ENCODE measurements at places on chromosomes 12 and 14. TPM values are rescaled to one million over a fixed set of nuclear protein-coding genes. Genes with fewer than 3 reads are reported as not detected.

GRCh38 chr14:36130186-36130585, 46.3 kb downstream of the PTCSC3 start:
- DNase-seq, result no peak
- H3K4me1 ChIP-seq, result no peaks in the 10 kb centered on the region
- no peak overlapping the region for H3K27ac ChIP-seq
- H3K27me3 ChIP-seq, result no peaks in the 10 kb centered on the region
- no peak overlapping the region for H3K4me3 ChIP-seq

DNA sequence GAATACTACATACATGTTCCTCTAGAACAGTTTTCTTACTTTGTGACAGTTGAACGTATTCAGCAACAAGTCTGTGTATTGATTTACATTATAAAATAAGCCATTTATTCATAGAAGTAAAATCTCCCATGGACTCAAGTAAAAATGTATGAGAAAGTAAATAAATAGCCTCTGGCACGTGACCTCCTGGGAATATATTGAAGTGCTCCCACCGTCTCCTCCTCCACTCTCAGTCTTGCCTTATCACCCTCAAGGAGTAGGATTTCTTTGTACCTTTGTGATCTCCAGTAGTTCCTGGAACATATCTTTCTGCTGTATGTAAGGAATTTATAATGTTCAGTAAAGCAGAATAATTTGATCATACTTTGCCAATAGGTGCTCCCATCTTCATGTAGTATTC, 90.9 kb downstream of the DIP2B start:
- no peak overlapping the region for H3K27ac ChIP-seq
- H3K4me3 ChIP-seq, result no peak overlapping the region
- no peaks in the 10 kb centered on the region for H3K36me3 ChIP-seq
- peaks cover 6% of the 10 kb centered on the region for H3K4me1 ChIP-seq
- no peak for DNase-seq

DNA sequence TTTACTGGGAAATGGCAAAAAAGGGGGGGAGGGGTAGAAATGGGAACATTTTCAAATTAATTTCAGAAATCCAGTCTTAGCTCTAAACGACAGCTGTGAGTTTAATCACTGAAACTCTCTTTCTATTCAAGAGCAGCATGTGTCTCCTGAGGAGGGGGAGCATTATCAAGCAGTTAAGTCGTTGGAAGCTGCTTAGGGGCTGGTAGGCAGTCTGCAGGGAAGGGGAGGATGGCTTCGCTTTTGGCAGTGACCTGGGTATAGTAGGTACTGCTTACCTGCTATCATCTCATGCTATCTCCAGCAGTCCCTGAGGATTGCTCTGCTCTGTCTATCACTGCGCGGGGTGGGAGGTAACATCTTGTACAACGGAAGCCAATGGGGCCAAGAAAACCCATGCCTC, 567.4 kb downstream of the NRXN3 start:
- no peak for DNase-seq
- H3K27me3 ChIP-seq, result peaks cover 2% of the 10 kb centered on the region
- no peaks in the 10 kb centered on the region for H3K36me3 ChIP-seq
- no peak overlapping the region for H3K4me3 ChIP-seq
- H3K4me1 ChIP-seq, result no peaks in the 10 kb centered on the region

DNA sequence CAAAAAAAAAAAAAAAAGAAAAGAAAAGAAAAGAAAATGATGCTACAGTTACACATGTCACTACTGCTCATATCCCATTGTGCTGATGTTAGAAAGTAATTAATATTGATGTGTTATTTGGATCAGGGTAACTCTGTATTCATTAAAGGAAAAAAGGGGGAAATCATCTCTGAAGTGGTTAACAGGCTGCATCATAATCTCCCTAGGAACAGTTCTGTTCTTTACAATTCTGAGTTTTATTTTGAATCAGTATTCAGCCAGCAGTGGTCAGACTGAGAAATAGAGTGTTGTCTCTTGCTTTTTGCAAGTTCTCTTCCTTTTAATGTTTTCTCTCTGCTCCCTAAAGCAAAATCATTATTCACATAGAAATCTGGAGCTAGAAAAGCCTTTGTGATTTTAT, 128.6 kb upstream of the CRY1 start:
- peaks cover 4% of the 10 kb centered on the region for H3K36me3 ChIP-seq
- H3K27me3 ChIP-seq, result no peaks in the 10 kb centered on the region
- H3K27ac ChIP-seq, result no peak overlapping the region
- DNase-seq, result no peak
- H3K4me1 ChIP-seq, result peaks cover 5% of the 10 kb centered on the region
- H3K4me3 ChIP-seq, result no peak overlapping the region

- H3K4me3 ChIP-seq, result peak overlapping the region; percentile 72
- H3K27ac ChIP-seq, result no peak overlapping the region
- H3K4me1 ChIP-seq, result peaks cover 13% of the 10 kb centered on the region
- H3K27me3 ChIP-seq, result peaks cover 50% of the 10 kb centered on the region
- DNase-seq, result no peak
These were observed 1.2 kb downstream of the GSC start for GRCh38 chr14:94768521-94769390.

- H3K27ac ChIP-seq, result no peak overlapping the region
- no peak for DNase-seq
- no peak overlapping the region for H3K4me3 ChIP-seq
These were observed 252.8 kb downstream of the AEBP2 start for GRCh38 chr12:19692091-19692490.

Gene SMCO2
- total RNA-seq, result not detected

Gene RFX4
- not detected for total RNA-seq

Gene TIGAR
- total RNA-seq, result 20.7 TPM

Measured in glutamatergic neuron (in vitro differentiated cells).